Natural killer cell (primary cell): ENCODE measurements at places on chromosomes 2 and 18. TPM values are rescaled to one million over a fixed set of nuclear protein-coding genes. Genes with fewer than 3 reads are reported as not detected.

Gene NYAP2
- total RNA-seq, result not detected

Gene NT5C1B
- not detected for total RNA-seq

Gene CCDC141
- total RNA-seq, result 2.0 TPM

Gene PRSS56
- total RNA-seq, result not detected

Gene MERTK
- total RNA-seq, result 0.45 TPM

Gene NEU4
- total RNA-seq, result 0.39 TPM

Gene MAPK4
- not detected for total RNA-seq

Gene COA5
- 36.1 TPM for total RNA-seq

Gene NCKAP5
- 0.20 TPM for total RNA-seq

Gene CDH2
- 0.26 TPM for total RNA-seq

Gene MYL1
- total RNA-seq, result not detected

Gene AMER3
- not detected for total RNA-seq

Gene TRPM8
- not detected for total RNA-seq

Gene RAB17
- total RNA-seq, result not detected
